ENCODE measurements at places on chromosomes 12 and 14. TPM values are rescaled to one million over a fixed set of nuclear protein-coding genes. Genes with fewer than 3 reads are reported as not detected.

- no peaks in the 10 kb centered on the region for H3K27me3 ChIP-seq
- H3K27ac ChIP-seq = no peak overlapping the region
- peaks cover 44% of the 10 kb centered on the region for H3K4me1 ChIP-seq
- no peak overlapping the region for H3K4me3 ChIP-seq
- H3K36me3 ChIP-seq = peaks cover 3% of the 10 kb centered on the region
Observed at GRCh38 chr14:61212546-61212945, 68.6 kb downstream of the TMEM30B start.

SIX1 gene
- 339 TPM for total RNA-seq

DNA sequence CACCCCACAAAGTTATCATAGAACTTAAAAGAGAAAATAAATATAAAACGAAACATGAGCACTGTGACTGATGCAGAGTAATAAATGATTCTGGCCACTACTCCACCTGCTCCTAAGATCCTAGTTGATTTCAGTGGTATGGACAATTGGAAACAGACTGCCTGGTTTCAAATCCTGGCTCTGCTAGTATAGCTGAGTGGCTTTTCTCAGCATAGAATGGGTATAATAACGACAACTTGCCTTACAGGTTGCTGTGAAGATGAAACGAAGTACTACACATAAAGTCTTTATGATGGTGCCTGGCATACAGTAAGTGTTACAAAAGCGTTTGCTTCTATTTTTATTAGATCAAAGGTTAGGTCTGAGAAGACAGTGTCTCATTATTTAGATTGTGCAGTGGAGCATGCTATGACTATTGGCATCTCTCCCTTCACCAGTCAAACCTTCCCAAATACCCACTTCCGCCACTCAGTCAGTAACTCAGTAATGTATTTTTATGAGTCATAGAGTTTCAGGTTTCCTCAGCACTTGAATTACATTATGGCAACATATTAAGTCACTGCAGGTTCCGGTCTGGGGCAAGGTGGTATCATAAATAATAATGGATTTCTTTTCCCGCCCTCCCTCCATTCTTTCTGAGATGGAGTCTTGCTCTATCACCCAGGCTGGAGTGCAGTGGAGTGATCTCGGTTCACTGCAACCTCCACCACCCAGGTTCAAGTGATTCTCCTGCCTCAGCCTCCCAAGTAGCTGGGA lies 29.7 kb upstream of the NR2C1 start:
- peaks cover 18% of the 10 kb centered on the region for H3K4me1 ChIP-seq
- no peak overlapping the region for H3K4me3 ChIP-seq
- no peak for DNase-seq
- H3K27me3 ChIP-seq = no peaks in the 10 kb centered on the region

GRCh38 chr12:53147181-53147580 lies 33.3 kb upstream of the ZNF740 start:
- peaks cover 2% of the 10 kb centered on the region for H3K4me1 ChIP-seq
- no peaks in the 10 kb centered on the region for H3K36me3 ChIP-seq
- DNase-seq = no peak
- no peak overlapping the region for H3K27ac ChIP-seq
- H3K27me3 ChIP-seq = peaks cover 3% of the 10 kb centered on the region

KLRC4 gene
- total RNA-seq = 3.1 TPM

GRCh38 chr12:121964813-121965643 lies 46.6 kb downstream of the CFAP251 start:
- no peaks in the 10 kb centered on the region for H3K27me3 ChIP-seq
- DNase-seq = no peak
- no peak overlapping the region for H3K27ac ChIP-seq
- H3K36me3 ChIP-seq = peaks cover 11% of the 10 kb centered on the region
- peaks cover 2% of the 10 kb centered on the region for H3K4me1 ChIP-seq

- H3K27ac ChIP-seq = no peak overlapping the region
- DNase-seq = no peak
- no peaks in the 10 kb centered on the region for H3K4me1 ChIP-seq
- H3K36me3 ChIP-seq = no peaks in the 10 kb centered on the region
- H3K27me3 ChIP-seq = no peaks in the 10 kb centered on the region
Observed at GRCh38 chr12:119375075-119375882, 40.8 kb downstream of the CCDC60 start.

MYBPC1 gene
- total RNA-seq = not detected

- H3K27me3 ChIP-seq = no peaks in the 10 kb centered on the region
- no peak overlapping the region for H3K27ac ChIP-seq
- no peaks in the 10 kb centered on the region for H3K36me3 ChIP-seq
- H3K4me3 ChIP-seq = no peak overlapping the region
- no peaks in the 10 kb centered on the region for H3K4me1 ChIP-seq
- DNase-seq = no peak
Observed at GRCh38 chr14:97137705-97138104, 340.5 kb downstream of the VRK1 start.

KSR2 gene
- not detected for total RNA-seq

DNA sequence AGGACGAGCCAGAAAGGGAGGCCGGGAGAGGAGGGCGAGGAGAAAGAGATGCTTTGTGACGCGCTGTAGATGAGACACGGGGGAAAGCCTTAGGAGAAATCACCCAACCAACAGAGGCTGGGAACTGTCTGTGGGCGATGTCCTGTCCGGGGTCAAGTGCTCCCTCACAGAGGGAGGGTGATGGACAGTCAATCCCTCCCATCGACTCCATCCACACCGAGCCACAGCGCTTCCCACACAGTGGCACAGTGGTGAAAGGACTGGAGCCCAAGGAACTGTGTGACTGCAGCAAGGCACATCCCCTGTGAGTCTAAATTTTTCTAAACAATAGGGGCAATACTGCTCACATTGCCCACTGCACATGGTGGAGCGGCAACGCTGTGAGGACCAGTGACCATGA lies 89.1 kb downstream of the TTC7B start:
- no peak overlapping the region for H3K4me3 ChIP-seq
- no peak for DNase-seq

PTPRQ gene
- total RNA-seq = 0.35 TPM

- no peaks in the 10 kb centered on the region for H3K27me3 ChIP-seq
- peaks cover 21% of the 10 kb centered on the region for H3K4me1 ChIP-seq
- no peak for DNase-seq
- peaks cover 3% of the 10 kb centered on the region for H3K36me3 ChIP-seq
Observed at GRCh38 chr14:68771631-68772030, 21.2 kb downstream of the ZFP36L1 start.

GRCh38 chr14:64953310-64953654 lies 10.7 kb upstream of the GPX2 start:
- H3K27ac ChIP-seq = no peak overlapping the region
- H3K36me3 ChIP-seq = peaks cover 17% of the 10 kb centered on the region
- H3K4me1 ChIP-seq = no peaks in the 10 kb centered on the region
- H3K27me3 ChIP-seq = no peaks in the 10 kb centered on the region

ASCL1 gene
- total RNA-seq = not detected

- H3K27me3 ChIP-seq = no peaks in the 10 kb centered on the region
- peak; percentile 93 for DNase-seq
- H3K4me3 ChIP-seq = peak overlapping the region; percentile 91
- peaks cover 33% of the 10 kb centered on the region for H3K4me1 ChIP-seq
Observed at GRCh38 chr12:67647799-67648520, 585 bp upstream of the DYRK2 start.

GRCh38 chr12:106139422-106140171 lies 843 bp upstream of the NUAK1 start:
- no peaks in the 10 kb centered on the region for H3K27me3 ChIP-seq
- H3K27ac ChIP-seq = peak overlapping the region; percentile 93
- peaks cover 64% of the 10 kb centered on the region for H3K4me1 ChIP-seq
- peak; percentile 94 for DNase-seq

- H3K27me3 ChIP-seq = no peaks in the 10 kb centered on the region
- H3K36me3 ChIP-seq = no peaks in the 10 kb centered on the region
- no peak overlapping the region for H3K4me3 ChIP-seq
- H3K27ac ChIP-seq = no peak overlapping the region
- DNase-seq = no peak
- H3K4me1 ChIP-seq = peaks cover 17% of the 10 kb centered on the region
Observed at GRCh38 chr14:68469208-68469713, 323.6 kb downstream of the ZFP36L1 start.

GRCh38 chr14:77059276-77059915 lies 30.9 kb upstream of the IRF2BPL start:
- peak overlapping the region; percentile 71 for H3K27ac ChIP-seq
- H3K36me3 ChIP-seq = no peaks in the 10 kb centered on the region
- H3K4me1 ChIP-seq = peaks cover 10% of the 10 kb centered on the region
- DNase-seq = no peak

GRCh38 chr14:104137297-104138097 lies 890 bp upstream of the KIF26A start:
- peaks cover 22% of the 10 kb centered on the region for H3K4me1 ChIP-seq
- peaks cover 29% of the 10 kb centered on the region for H3K27me3 ChIP-seq
- H3K27ac ChIP-seq = no peak overlapping the region
- peak overlapping the region; percentile 65 for H3K4me3 ChIP-seq
- no peak for DNase-seq
- H3K36me3 ChIP-seq = no peaks in the 10 kb centered on the region

- no peak overlapping the region for H3K27ac ChIP-seq
- peaks cover 2% of the 10 kb centered on the region for H3K27me3 ChIP-seq
- DNase-seq = no peak
- no peak overlapping the region for H3K4me3 ChIP-seq
- H3K4me1 ChIP-seq = no peaks in the 10 kb centered on the region
- no peaks in the 10 kb centered on the region for H3K36me3 ChIP-seq
Observed at GRCh38 chr12:86774841-86775388, 518.7 kb upstream of the MGAT4C start.

OTOGL gene
- 0.21 TPM for total RNA-seq

DNA sequence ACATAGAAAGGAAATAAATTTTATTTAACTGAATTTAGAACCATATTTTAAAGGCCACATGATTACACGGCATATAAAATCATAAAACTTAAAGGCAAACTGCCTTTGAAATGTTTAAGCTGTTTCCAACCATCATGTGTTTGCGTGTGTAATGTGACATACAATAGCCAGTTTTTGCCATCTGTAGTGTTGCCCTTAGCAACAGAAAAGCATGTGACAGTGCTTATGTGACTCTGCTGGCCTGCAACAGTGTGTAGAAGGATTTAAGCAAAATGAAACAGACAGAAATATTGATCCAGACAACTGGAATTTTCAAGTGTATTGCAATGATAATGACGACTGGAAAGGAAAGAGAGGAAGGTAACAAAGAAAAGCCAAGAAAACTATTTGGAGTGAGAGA lies 49.5 kb downstream of the TSPAN19 start:
- H3K36me3 ChIP-seq = no peaks in the 10 kb centered on the region

GRCh38 chr12:40044396-40044795 lies 61.5 kb downstream of the SLC2A13 start:
- no peak for DNase-seq
- H3K4me1 ChIP-seq = no peaks in the 10 kb centered on the region
- H3K36me3 ChIP-seq = no peaks in the 10 kb centered on the region
- no peaks in the 10 kb centered on the region for H3K27me3 ChIP-seq

DNA sequence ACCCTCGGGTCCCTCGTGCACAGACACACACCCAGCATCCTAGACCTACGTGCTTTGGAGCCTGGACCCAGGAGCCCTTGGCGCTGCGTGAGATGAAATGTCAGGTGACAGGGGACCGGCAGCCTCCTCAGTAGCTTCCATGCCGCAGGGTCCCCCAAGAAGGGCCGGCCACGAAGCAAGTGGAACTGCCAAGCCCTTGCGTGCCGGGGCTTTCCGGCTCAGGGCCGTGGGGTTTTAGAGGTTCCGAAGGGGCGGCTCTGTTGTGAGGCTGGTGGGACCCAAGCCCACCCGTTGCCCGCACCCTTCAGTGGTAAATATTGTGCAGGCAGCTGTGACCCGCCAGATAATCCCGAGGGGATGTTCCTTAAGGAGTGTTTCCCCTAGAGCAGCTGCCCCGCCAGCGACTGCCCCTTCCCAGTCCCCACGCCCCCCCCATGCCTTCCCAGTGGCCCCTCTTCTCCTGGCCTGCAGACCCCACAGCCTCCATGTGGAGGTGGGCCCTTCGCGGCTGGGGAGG lies 133.7 kb downstream of the ADGRD1 start:
- no peaks in the 10 kb centered on the region for H3K27me3 ChIP-seq
- H3K27ac ChIP-seq = no peak overlapping the region
- no peaks in the 10 kb centered on the region for H3K36me3 ChIP-seq
- H3K4me3 ChIP-seq = no peak overlapping the region

RHEBL1 gene
- 1.2 TPM for total RNA-seq

HPD gene
- total RNA-seq = not detected

GRCh38 chr12:57188090-57188425 lies 28.5 kb upstream of the NXPH4 start:
- H3K27ac ChIP-seq = no peak overlapping the region
- H3K4me1 ChIP-seq = no peaks in the 10 kb centered on the region
- DNase-seq = no peak
- H3K36me3 ChIP-seq = peaks cover 47% of the 10 kb centered on the region
- H3K4me3 ChIP-seq = no peak overlapping the region
- H3K27me3 ChIP-seq = no peaks in the 10 kb centered on the region

DNA sequence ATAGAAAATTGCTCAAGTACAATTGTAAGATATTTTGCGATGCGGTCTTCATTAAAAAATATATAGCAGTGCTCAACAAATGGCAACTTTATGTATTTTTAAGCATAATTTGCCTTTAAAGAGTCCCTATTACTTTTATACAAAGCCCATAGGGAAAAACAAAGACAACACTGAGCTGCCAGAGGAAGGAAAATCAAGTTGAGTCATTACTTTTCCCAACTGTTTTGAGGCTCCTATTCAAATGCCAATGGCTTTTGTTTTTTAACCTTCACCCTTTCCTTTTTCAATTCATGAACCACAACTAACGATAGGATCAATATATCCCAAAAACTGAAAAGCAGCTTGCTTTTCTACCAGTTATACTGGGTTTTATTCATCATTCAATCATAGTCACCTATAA lies 157.6 kb upstream of the PLEKHA5 start:
- H3K4me1 ChIP-seq = no peaks in the 10 kb centered on the region
- no peaks in the 10 kb centered on the region for H3K27me3 ChIP-seq
- H3K27ac ChIP-seq = no peak overlapping the region

DNA sequence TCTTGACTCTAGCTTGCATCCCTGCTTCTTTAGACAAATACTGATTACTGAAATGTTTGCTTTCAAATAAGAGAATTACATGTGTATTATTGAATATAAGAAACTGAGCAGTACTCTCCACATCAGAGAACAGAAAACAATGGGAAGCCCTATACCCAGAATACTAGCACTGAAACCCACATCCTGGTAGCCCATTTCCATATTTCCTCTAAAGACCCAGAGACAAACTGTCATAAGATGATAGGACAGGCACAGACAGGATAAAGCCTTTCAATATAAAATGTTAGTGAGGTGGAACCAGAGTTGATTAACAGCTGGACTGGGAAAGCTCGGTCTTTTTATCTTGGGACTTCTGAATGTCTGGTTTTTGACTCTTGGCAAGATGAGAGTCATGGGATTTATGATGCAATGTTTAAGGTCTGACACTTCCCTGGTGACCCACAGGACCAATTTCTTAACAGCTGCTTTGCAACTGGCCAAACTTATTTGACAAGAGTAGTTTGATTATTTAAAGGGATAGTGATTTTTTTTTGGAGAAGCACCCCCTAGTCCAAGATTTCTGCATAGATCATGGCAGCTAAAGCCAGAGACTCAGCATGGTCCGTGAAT lies 166.9 kb upstream of the ATXN7L3B start:
- no peak overlapping the region for H3K27ac ChIP-seq
- no peak overlapping the region for H3K4me3 ChIP-seq
- no peaks in the 10 kb centered on the region for H3K4me1 ChIP-seq
- no peak for DNase-seq
- peaks cover 22% of the 10 kb centered on the region for H3K27me3 ChIP-seq

- H3K4me3 ChIP-seq = peak overlapping the region; percentile 80
- H3K27me3 ChIP-seq = no peaks in the 10 kb centered on the region
- H3K4me1 ChIP-seq = peaks cover 15% of the 10 kb centered on the region
- DNase-seq = no peak
Observed at GRCh38 chr14:105299654-105300541, 903 bp downstream of the BRF1 start.

OR10AD1 gene
- not detected for total RNA-seq

IGF1 gene
- total RNA-seq = 0.40 TPM

GRCh38 chr14:75494896-75495295 lies 27.4 kb upstream of the BATF start:
- DNase-seq = peak; percentile 65
- no peaks in the 10 kb centered on the region for H3K4me1 ChIP-seq
- H3K27me3 ChIP-seq = peaks cover 15% of the 10 kb centered on the region
- H3K4me3 ChIP-seq = no peak overlapping the region
- no peak overlapping the region for H3K27ac ChIP-seq
